ENCODE measurements at places on chromosomes 7 and 10.
A peak's percentile ranks its signal among the peaks of the same experiment; 100 is the strongest.

DNA sequence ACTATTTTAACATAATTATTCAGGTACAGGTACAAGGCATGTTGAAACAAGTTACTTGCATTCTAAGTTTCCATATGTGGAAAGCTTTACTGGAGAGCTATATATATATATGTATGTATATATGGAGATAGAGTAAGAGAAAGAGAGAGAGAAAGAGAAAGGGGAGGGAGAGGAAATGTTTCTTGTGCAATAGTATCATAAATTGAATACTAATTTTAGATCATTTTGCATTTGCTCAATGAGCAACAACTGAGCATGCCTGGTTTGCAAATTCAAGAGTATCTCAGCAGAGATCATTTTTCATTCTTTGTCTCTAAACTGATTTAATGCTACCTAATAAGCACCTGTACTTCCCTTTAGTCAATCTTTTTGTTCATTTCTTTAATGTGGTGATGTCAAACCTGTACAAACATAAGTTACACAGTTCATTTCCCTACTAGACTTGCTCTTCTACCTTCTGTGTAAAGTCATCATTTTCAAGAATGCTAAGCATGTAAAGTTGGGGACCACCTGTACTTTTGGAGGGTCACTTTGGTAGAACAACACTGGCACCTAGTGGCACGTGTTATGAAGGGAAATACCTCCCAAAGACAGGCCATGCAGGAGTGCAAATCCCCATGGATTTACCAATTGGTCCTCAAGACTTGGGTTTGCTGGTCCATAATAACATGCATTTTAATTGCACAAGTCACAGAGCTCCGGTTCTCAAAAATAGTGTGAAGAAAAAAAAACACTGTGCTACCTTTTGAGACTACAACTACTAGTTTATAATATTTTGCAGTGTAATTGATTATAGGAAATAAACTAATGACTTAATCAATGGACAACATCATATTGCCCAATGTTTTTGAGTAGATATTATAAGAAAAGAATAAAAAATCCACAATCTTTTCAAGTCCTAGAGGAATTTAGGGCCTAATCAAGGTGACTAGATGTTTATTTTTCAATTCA lies 431.2 kb upstream of the IGFBP3 start:
- DNase-seq, result no peak

DNA sequence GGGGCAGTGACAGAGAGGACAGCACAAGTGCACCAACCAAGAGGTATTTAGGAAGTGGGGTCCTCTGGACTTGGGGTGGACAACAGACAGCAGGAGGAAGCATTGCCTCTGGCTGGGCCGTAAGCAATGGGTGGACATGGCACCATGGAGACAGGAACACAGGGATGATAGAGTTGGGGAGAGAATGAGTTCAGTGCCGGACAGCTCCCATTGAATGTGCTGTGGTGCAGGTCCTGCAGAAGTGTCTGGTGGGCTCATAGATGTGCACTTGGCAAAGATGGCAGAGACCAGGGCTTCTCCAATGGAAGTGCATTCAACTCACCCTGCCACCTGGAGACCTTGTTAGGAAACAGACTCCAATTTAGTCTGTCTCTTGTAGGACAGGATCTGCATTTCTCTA lies 341.5 kb upstream of the ZMIZ1 start:
- no peak for DNase-seq

DNA sequence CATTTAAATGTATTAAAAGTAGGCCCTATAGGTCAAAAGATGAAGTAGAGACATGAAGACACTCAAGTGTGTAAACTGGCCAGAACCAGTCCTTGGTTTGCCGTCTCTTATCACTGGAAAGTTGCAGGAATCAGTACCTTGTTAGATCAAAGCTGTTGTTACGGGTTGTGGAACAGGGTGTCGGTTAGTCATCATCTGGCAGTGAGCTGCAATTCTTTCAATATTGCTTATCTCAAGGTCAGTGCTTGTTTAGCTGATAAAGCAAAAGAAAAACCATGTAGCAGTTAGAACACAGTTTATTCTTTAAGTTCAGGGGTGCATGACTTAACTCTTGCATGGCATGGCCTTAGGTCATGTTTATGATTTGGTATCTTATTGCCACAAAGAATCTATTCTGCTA lies 10.0 kb upstream of the SLC13A1 start:
- DNase-seq, result no peak

DNA sequence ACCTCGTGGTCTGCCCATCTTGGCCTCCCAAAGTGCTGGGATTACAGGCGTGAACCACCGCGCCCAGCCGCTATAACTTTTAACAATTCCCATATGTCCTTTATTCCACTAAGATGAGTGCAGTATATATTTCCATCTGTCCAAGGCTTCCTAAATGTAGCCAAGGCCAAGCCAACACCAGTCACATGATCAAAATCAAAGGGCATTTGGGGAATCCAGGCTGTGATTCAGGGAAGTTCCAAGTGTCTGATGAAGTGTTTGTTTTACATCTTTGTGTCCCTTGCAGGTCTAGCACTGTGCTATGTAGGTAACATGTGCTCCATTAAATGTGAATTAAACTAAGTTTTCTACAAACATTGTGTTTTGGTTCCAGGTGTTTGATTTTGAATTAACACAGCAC lies 20.8 kb downstream of the AKR1E2 start:
- no peak for DNase-seq

DNA sequence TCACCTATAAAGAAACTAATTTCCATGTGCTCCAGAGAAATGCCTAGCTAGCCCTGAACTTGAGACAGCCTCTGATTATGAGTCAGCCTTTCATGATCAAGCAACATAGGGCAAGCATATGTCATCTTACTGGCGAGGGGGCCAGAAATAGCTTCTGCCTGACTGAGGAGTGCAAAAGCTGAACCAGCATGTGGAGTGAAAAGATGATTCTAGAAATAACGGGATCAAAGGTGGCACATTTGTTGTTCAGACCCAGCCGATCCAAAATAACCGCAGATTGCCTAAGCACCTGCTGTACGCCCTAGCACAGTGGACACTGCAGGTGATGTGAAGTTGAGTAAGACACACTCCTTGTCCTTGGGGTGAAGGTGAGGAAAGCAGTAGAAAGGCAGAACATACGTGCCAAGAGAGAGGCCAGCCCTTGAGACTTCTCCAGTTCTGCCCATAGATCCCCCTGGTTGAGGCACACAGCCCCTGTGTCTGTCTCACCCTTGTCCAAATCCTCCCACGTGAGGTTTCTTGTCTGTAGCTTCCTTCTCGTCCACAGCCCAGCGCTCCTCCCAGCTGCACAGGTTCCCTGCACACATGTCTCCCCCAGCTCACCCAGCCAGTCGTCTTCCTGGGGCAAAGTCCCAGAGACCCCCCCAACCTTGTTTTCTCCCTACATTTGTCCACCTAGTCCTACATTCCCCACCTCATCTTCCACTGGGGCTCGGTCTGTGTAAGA lies 2.8 kb upstream of the BCL7B start:
- DNase-seq, result no peak

GRCh38 chr7:155021699-155022145 lies 18.8 kb upstream of the PAXIP1 start:
- DNase-seq, result no peak

- no peak for DNase-seq
These were observed 35.2 kb downstream of the ATOH7 start for GRCh38 chr10:68196701-68197100.

- no peak for DNase-seq
These were observed 205.8 kb upstream of the HDAC9 start for GRCh38 chr7:18289788-18290187.

DNA sequence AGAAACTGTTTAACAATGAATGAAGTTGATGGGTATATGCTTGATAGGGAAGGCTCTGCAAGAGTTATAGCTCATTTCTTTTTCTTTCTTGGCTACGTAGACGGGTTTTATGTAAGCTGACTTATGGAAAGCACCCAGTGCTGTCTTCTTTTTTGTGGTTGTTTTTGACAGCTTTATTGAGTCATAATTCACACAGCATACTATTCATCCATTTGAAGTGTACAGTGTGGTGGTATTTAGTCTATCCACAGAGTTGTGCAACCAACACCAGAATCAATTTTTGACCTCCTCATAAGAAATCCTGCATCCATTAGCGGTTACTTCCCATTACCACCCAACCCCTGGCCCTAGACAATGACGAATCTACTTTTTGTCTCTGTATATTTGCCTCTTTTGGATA lies 240.6 kb upstream of the KIAA1217 start:
- DNase-seq, result no peak

GRCh38 chr7:19293431-19293830 lies 148.2 kb upstream of the FERD3L start:
- DNase-seq, result no peak

DNA sequence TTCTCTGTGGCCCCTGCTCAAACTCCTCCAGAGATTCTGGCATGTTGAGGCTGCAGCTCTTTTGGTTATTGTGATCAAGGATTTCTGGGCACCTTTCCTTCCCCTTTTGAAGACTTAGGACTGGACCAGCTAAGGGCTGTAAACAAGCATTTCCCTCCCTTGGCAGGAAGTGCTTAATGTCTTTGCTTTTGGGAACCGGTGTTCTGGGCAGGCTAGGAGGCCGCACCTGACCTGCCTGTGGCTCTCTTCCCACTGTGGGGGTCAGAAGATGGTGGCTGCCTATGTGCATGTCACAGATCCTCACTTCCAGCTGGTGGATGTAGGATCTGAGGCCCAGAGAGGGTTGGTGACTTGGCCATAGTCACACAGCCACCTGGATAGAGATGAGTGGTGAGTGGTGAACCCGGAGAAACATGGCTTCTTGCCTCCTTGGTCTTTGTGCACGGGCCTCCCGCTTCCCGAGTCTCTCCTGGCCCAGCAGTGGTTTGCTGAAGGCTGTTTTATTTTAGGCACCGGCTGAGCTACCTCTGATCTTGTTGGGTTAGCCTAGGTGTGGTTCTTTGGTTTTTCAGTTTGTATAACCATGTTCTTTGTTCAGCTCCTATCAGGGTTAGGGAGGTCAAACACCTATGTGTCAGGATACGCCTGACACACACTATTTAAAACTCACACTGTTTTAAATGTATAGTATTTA lies 82.0 kb downstream of the GRK5 start:
- no peak for DNase-seq

- no peak for DNase-seq
These were observed 9.8 kb downstream of the AGBL3 start for GRCh38 chr7:134996097-134996550.

DNA sequence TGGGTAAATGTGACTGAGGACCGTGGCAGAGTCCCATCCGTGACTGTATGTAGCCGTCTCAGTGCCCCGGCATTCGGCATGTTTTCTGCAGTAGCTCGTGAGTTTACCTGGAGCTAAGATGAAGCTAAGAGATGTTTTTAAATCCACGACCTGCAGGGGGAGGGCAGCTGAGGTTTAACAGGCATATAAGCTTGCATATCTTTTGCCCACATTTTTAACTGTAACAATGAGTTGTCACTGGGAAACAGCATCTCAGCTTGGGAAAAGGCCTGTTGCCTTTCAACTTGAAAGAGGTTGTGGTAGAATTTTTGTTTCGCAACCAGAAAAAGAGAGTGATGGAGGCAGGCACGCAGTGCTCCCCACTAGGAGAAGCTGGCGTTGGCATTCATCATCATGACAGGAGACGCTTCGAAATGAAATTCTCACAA lies 77.7 kb downstream of the CELF2 start:
- no peak for DNase-seq

- peak; percentile 12 for DNase-seq
These were observed 98.9 kb downstream of the NEURL1 start for GRCh38 chr10:103592186-103593021.

- DNase-seq, result no peak
These were observed 18.7 kb downstream of the TACR2 start for GRCh38 chr10:69397972-69398371.

GRCh38 chr7:114086537-114086913 lies 167.7 kb upstream of the PPP1R3A start:
- DNase-seq, result no peak

GRCh38 chr7:18352339-18353255 lies 143.0 kb upstream of the HDAC9 start:
- DNase-seq, result no peak

- DNase-seq, result no peak
These were observed 173.4 kb upstream of the KLF14 start for GRCh38 chr7:130907439-130907838.

GRCh38 chr10:35822316-35822715 lies 180.2 kb upstream of the FZD8 start:
- no peak for DNase-seq

- DNase-seq, result no peak
These were observed 8.2 kb downstream of the MINDY3 start for GRCh38 chr10:15852111-15852557.

GRCh38 chr7:24778543-24779282 lies 21.4 kb upstream of the GSDME start:
- no peak for DNase-seq

DNA sequence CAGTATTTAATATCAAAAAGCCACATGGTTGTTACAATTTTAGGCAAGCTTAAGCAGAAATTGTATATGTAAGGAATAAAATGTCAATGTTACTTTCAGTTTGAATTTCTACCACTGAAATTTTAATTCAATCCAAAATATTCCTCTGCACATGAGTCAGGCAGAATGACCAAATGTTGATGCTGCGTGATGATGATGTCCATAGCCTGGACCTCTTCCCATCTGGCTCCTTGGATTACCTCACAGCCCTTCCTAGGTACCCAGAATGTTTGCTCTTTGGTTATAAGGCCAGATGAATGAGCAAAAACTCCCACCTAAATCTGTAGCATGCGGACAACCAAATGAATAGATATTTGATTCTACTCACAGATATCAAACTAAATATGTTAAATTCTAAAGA lies 258.3 kb upstream of the IMMP2L start:
- DNase-seq, result no peak

DNA sequence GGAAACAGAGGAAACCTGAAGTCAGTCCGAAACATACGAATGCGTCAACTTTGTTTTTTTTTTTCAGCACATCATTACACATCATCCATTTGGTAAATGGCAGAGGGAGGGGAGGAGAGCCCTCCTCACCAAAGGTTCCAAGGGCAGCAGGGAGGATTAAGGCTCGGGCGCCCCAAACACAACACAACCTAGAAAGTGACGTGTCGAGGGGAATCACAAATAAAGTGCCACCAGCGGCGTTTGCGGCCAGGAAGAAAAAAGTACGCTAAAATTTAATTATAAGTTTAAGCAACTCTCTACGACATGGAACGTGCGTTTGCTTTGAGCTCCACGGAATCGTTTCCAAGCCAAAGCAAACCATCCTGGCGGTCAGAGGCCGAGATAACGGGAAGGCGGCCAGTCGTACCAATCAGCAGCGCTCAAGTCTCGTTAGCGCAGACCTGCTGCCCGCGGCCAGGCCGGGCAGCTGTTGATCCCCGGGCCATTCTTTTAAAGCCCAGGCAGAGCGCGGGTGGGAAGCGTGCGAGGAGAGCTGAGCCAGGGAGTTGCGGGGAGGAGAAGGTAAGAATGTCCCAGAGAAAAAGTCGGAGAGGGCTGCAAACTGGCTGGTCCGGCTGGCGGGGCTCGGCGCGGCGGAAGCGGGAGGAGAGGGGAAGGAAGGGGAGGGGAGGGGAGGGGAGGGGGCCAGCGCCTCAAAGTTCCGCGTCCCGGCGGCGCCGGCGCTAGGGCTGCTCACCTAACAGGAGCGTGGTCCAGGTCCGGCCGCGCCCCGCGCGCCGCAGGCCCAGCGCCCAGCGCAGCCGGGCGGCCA lies 719 bp downstream of the DPY19L1 start:
- DNase-seq, result peak; percentile 19

GRCh38 chr10:32347363-32348022 lies 535 bp upstream of the EPC1 start:
- no peak for DNase-seq

Data from stimulated activated CD8-positive, alpha-beta memory T cell treated with anti-CD3 and anti-CD28 coated beads, Interleukin-2, amount 100 ng/mL, for 1 hour (primary cell).